WTC11 (cell line): ENCODE measurements at places on chromosomes 12 and 14.

DNA sequence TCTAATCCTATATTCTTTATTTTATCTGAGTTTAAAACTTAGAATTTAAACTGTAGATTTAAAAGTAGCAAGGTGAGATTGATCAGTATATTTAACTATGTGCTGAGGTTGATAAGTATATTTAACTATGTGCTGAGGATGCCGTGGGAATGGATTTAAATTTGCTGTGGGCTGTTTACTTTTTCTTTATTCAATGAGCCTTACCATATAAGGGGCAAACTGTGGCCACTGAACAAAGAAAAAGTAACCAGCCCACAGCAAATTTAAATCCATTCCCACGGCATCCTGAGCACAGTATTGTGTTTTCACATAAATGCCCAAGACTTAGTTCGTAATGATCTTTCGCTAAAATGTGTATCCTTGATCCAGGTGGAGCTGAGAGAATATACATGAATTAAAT lies 43.1 kb downstream of the PROX2 start:
- H3K27ac ChIP-seq = no peak overlapping the region
- DNase-seq = no peak
- H3K27me3 ChIP-seq = no peaks in the 10 kb centered on the region
- H3K4me1 ChIP-seq = no peaks in the 10 kb centered on the region
- peaks cover 29% of the 10 kb centered on the region for H3K36me3 ChIP-seq

GRCh38 chr14:95707327-95707726 lies 6.6 kb downstream of the TCL1A start:
- H3K27me3 ChIP-seq = peaks cover 86% of the 10 kb centered on the region
- H3K36me3 ChIP-seq = no peaks in the 10 kb centered on the region
- H3K27ac ChIP-seq = no peak overlapping the region
- H3K4me3 ChIP-seq = no peak overlapping the region
- H3K4me1 ChIP-seq = peaks cover 30% of the 10 kb centered on the region

GRCh38 chr12:58647495-58647894 lies 272.8 kb downstream of the LRIG3 start:
- no peak for DNase-seq
- H3K27me3 ChIP-seq = no peaks in the 10 kb centered on the region
- H3K4me3 ChIP-seq = no peak overlapping the region
- peaks cover 14% of the 10 kb centered on the region for H3K4me1 ChIP-seq
- H3K27ac ChIP-seq = no peak overlapping the region

- H3K4me3 ChIP-seq = no peak overlapping the region
- H3K27me3 ChIP-seq = no peaks in the 10 kb centered on the region
- H3K4me1 ChIP-seq = no peaks in the 10 kb centered on the region
- DNase-seq = no peak
These were observed 220.5 kb downstream of the BCAT1 start for GRCh38 chr12:24728366-24728765.

- H3K4me3 ChIP-seq = no peak overlapping the region
- H3K36me3 ChIP-seq = no peaks in the 10 kb centered on the region
- H3K27me3 ChIP-seq = no peaks in the 10 kb centered on the region
These were observed 117.1 kb downstream of the KICS2 start for GRCh38 chr12:64105026-64105425.

- no peak overlapping the region for H3K4me3 ChIP-seq
- H3K27ac ChIP-seq = no peak overlapping the region
- H3K27me3 ChIP-seq = peaks cover 26% of the 10 kb centered on the region
- H3K4me1 ChIP-seq = no peaks in the 10 kb centered on the region; the same call in 1 of the 2 replicates
These were observed 5.7 kb downstream of the BEGAIN start for GRCh38 chr14:100581228-100582145.

DNA sequence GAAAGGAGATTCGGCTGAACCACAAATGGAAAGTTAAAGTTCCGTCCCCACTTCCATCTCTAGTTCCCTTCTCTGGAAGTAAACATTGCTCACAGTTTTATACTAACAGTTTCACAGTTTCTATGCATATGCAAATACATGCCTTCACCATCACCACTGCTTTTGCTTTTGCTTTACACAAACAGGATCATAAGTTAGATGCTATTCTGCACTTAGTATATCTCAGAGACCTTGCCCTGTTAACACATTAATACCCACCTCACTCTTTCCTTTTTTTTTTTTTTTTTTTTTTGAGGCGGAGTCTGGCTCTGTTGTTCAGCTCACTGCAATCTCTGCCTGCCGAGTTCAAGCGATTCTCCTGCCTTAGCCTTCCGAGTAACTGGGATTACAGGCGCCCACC lies 890 bp downstream of the TEP1 start:
- H3K4me3 ChIP-seq = peak overlapping the region; percentile 87
- H3K27me3 ChIP-seq = no peaks in the 10 kb centered on the region
- peaks cover 16% of the 10 kb centered on the region for H3K4me1 ChIP-seq
- H3K36me3 ChIP-seq = peaks cover 7% of the 10 kb centered on the region; the same call in 1 of the 2 replicates
- no peak for DNase-seq
